ENCODE measurements at places on chromosomes 16 and 17. TPM values are rescaled to one million over a fixed set of nuclear protein-coding genes. Genes with fewer than 3 reads are reported as not detected.

RTN4RL1 gene
- 8.0 TPM for polyA plus RNA-seq

- H3K36me3 ChIP-seq, result no peaks in the 10 kb centered on the region
- H3K4me1 ChIP-seq, result peaks cover 24% of the 10 kb centered on the region
- H3K27ac ChIP-seq, result peak overlapping the region; percentile 81
- H3K4me3 ChIP-seq, result peak overlapping the region; percentile 49
- H3K27me3 ChIP-seq, result no peaks in the 10 kb centered on the region
- no peak for DNase-seq
Measured at GRCh38 chr16:87391324-87391949, 699 bp upstream of the MAP1LC3B start.

UBFD1 gene
- 95.6 TPM for polyA plus RNA-seq

PIK3R6 gene
- polyA plus RNA-seq, result 3.2 TPM

CLEC3A gene
- polyA plus RNA-seq, result 0.49 TPM

DNA sequence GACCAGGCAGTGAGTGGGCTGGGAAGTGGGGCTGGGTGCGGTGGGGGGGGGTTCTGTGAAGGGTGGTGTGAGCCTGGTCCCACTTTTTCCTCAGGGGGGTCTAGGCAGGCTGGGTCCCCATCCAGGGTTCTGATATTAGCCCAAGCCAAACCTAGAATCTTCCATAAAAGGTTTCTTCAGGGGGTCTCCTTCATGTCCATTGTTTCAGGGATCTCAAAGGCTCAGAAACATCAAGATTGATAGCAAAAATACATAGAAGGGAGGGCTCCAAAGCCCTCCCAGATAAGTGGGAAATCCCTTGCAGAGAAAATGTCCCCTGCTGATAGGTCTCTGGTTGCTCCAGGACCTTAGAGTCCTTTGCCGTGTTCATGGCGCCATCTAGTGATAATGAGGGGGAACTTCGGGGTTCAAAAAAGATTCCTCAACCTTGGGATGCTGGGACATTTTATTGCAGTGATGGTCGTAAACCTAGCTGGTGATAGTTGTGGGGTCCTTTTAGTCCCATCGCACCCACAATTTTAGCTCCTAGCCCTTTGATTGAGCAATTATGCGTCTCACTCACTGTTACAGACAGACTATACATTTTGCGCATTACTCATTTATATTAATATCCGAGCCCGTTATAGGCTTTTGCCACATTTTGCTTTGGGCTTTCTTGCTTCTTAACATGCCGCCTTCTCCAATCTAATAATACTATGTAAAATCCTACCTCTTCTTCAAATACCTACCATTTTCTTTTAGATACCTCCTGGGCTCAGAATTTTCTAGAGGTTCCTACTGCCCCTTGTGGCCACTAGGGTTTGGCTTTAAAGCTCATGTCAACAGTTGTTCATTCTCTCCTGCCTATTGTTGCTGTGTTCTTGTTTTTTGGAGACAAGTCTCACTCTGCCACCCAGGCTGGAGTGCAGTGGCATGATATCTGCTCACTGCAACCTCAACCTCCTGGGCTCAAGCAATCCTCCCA lies 35.1 kb downstream of the IGF2BP1 start:
- DNase-seq, result peak; percentile 95
- H3K4me3 ChIP-seq, result no peak overlapping the region
- no peak overlapping the region for H3K27ac ChIP-seq
- no peaks in the 10 kb centered on the region for H3K27me3 ChIP-seq
- H3K36me3 ChIP-seq, result peaks cover 17% of the 10 kb centered on the region

TAC4 gene
- polyA plus RNA-seq, result 0.35 TPM
